EH (cell line): ENCODE measurements at places on chromosomes 7 and 10.
A peak's percentile ranks its signal among the peaks of the same experiment; 100 is the strongest.

DNA sequence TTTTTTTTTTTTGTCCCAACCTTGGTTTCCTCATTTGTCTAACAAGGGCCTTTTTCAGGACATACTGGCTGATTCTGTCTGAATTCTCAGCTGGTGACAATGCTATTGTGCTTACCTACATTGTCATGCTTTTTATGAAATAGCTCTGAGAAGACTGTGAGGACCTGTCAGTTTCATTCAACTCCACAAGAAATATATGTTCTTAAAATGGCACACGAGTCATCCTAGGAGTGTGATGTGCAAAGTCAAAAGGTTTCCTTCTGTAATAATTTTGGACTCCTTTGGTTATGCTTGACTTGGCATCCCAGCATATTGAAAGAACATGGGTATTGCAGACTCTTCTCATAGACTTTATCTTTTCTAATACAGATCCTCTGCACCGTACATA is 316.0 kb downstream of the GFRA1 start:
- DNase-seq = peak; percentile 51

- DNase-seq = no peak
Observed at GRCh38 chr10:10333622-10334021, 684.0 kb upstream of the CELF2 start.

- DNase-seq = no peak
Observed at GRCh38 chr7:106895246-106895864, 30.3 kb downstream of the PIK3CG start.

- DNase-seq = no peak
Observed at GRCh38 chr7:131900785-131901287, 344.4 kb upstream of the PODXL start.

DNA sequence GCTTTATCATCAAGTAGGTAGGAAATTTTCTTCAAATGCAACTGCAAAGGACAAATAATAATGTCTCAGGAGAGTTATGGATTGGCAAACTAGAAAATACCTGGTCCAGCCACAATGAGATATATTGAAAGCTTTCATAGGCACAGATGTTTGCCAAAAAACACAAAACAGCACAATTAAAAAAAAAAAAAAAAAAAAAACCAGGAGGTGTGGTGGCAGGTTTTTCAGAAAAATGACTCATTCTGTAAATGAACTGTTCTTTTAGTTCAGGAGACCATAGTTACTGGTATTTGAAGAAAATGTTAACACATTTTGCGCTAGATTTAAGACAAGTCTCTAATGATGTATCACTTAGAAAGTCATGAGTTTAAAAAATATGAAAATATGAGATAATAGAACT is 55.0 kb upstream of the JCAD start:
- DNase-seq = no peak

GRCh38 chr10:74058071-74058470 is 60.2 kb downstream of the VCL start:
- DNase-seq = no peak

- peak; percentile 80 for DNase-seq
Observed at GRCh38 chr10:114261076-114261475, 22.0 kb downstream of the VWA2 start.

- DNase-seq = no peak
Observed at GRCh38 chr7:30969604-30969970, 5.8 kb downstream of the GHRHR start.

- DNase-seq = no peak
Observed at GRCh38 chr7:1908823-1909420, 238.8 kb downstream of the ELFN1 start.

GRCh38 chr10:44966129-44966815 is 6.7 kb downstream of the RASSF4 start:
- peak; percentile 38 for DNase-seq
